NCI-H187 treated with DMSO at 0.1 percent for 48 hours (cell line): ENCODE measurements at places on chromosomes 4 and X.

- no peak for DNase-seq
Measured at GRCh38 chr4:159765382-159765781, 662.5 kb downstream of the RAPGEF2 start.

- no peak for DNase-seq
Measured at GRCh38 chr4:6275898-6276806, 6.5 kb downstream of the WFS1 start.

DNA sequence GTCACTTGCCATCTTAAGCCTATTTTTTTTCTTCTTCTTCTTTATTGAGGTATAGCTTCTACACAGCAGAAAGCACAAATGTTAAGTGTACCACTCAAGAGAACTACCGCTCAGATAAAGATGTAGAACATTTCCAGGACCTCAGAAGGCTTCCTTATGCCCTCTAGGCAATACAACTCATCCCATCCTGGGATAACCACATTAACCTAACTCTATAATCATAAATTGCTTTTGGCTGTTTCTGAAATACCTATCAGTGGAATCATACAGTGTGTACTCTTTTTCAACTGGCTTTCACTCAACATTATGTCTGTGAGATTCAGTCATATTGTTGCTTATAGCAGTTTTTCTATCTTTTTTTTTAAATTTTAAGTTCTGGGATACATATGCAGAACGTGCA is 51.7 kb downstream of the ARFIP1 start:
- no peak for DNase-seq

GRCh38 chrX:374596-374995 is 12.1 kb downstream of the PPP2R3B start:
- no peak for DNase-seq

GRCh38 chr4:115687052-115687755 is 573.8 kb upstream of the NDST4 start:
- no peak for DNase-seq

GRCh38 chr4:169417629-169418282 is 147.0 kb upstream of the SH3RF1 start:
- DNase-seq = no peak

DNA sequence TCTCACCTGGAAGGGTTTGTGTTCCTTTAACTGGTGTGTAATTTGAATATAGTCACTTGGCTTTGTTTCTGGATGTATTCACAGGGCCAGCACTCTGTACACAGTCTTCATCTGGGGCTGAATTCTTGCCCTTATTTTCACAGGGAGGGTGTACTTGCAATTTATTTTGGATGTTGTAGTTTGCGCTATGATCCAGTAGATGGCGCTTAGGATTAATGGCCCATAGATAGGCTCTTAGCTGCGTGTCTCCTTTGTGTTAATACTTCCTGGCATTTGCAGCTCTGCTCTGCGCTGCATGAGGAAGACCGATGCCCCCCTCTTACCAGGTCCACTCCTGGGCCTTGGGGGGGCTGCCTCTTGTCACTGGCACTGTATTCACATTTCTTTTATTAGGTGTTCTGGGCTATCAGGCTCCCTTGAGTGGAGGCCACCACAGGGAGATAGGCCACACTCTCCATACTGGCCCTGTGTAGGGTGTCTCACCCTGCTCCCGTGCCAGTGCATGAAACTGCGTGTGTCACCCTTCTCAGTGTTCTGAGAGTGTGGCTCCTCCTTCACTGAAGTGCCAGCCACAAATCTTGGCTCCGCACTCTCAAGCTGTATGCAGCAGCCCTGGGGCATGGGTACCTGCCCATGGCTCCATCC is 562.2 kb downstream of the ZIC3 start:
- no peak for DNase-seq
